ENCODE measurements at places on chromosomes 16 and 17.

GRCh38 chr17:9104370-9105041 lies 83.2 kb downstream of the NTN1 start:
- no peak for DNase-seq

DNA sequence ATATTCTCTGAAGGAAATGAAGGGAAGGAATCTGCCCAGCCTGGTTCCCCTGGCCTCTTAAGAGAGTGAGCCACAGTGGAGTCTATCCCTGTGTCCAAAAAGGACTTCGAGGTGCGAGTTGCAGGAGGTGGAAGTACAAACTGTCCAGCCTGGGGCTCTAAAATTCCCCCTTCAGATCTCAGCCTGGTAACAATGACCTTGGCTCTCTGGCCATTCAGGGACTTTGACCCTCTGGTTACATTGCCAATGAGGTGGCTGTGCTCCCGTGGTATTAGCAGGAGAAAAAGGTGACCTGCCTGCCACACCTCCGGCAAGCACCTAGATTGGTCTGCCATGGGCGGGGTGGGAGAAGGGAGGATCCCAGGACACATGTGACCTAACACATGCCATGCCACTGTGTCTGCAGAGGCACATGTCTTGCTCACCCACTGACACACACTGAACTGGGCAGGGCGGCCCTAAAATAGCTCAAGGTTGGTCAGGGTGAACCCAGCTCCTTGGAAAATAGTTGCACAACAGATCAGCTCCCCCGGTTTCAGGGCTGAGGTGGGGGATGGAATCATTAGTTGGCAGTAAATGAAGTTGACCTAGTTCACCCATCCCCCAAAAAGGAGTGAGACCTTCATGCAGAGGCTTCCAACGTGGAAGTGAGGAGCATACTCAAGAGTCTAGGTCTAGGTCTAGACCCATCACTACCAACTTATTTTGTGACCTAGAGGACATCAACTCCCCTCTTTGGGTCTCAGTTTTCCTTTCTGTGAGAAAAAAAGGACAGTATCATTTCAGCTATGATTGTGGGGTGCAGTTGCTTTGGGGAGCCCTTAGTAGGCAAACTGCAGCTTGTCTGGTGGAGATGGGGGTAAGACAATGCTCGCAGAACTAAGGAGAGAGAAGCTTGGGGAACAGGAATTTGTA lies 2.2 kb downstream of the NR1D1 start:
- DNase-seq = no peak

GRCh38 chr17:63549289-63549945 lies 860 bp upstream of the DCAF7 start:
- DNase-seq = no peak

GRCh38 chr17:57587193-57587969 lies 157.7 kb downstream of the CCDC182 start:
- no peak for DNase-seq

- no peak for DNase-seq
These were observed 6.7 kb downstream of the HAGHL start for GRCh38 chr16:733382-734207.

- no peak for DNase-seq
These were observed 80.9 kb upstream of the CBX4 start for GRCh38 chr17:79919862-79920720.

- peak; percentile 6 for DNase-seq
These were observed 66.7 kb downstream of the TANGO6 start for GRCh38 chr16:68910051-68910450.

DNA sequence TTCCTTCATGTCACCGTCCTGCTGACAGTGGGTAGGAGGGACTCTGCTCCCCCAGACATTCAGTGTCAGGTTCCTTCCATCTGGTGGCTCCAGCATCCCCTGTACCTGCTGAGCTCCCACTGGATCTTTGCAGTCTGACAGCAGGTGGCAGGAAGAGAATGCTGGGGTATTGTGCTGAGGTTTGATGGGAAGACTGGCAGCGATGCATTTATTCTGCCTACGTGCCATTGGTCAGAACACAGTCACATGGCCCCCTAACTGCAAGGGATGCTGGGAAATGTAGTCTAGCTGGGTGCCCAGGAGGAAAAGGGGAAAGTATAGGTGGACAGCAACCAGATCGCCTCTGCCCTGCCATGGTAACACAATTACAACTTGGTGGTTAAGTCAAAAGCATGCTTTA lies 44.4 kb downstream of the IRX3 start:
- DNase-seq = no peak

- DNase-seq = no peak
These were observed 37.8 kb downstream of the CACNG1 start for GRCh38 chr17:67082107-67082506.

DNA sequence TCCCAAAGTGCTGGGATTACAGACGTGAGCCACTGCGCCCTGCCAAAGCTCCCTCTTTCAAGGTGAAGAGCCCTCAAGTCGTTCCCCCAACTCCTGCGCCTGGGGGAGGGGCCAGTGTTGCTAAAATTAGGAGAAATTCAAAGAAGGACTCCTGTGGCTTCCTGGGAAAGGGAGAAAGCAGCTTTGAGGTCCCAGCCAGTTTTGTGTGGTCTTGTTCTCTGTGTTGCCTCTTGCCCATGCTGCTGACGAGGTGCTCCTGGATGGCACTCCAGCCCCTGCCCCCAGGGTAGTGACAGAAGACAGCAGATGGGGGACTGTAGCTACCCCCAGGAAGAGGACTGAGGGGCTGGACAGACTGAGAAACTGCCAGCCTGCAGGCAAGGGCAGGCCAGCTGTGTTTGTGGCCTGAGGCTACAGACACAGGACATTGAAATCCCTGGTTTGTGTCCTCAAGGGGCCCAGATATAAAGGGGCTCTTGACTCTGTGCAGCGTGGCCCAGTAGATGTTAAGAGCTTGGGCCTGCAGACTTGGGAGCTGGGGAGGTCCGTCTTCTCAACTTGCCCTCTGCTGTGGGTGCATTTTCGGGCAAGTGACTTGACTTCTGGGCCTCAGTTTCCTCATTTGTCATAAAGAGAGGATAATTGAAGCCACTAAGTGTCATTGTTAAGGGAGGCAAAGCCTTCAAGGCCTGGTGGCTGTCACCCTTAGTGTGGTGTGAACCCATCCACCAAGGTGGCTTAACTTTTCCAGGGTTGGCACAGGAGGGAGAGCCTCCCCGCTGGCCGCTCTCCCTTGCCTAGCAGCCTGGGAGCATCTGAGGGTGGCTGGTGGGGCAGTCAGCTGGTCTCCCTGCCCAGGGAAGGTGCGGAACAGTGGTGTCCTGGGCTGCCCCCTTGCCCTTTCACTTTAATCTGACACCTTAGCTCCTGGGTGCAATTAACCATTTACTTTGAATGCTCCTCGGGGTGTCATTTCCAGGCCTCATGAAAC lies 4.1 kb downstream of the UBALD2 start:
- no peak for DNase-seq

- DNase-seq = no peak
These were observed 14.7 kb upstream of the RUNDC3A start for GRCh38 chr17:44293509-44294226.

GRCh38 chr17:3665834-3666233 lies 2.5 kb downstream of the TAX1BP3 start:
- DNase-seq = peak; percentile 18

GRCh38 chr17:81015136-81015535 lies 19.8 kb upstream of the BAIAP2 start:
- DNase-seq = no peak

- no peak for DNase-seq
These were observed 32.5 kb downstream of the HOXB1 start for GRCh38 chr17:48498164-48498850.

DNA sequence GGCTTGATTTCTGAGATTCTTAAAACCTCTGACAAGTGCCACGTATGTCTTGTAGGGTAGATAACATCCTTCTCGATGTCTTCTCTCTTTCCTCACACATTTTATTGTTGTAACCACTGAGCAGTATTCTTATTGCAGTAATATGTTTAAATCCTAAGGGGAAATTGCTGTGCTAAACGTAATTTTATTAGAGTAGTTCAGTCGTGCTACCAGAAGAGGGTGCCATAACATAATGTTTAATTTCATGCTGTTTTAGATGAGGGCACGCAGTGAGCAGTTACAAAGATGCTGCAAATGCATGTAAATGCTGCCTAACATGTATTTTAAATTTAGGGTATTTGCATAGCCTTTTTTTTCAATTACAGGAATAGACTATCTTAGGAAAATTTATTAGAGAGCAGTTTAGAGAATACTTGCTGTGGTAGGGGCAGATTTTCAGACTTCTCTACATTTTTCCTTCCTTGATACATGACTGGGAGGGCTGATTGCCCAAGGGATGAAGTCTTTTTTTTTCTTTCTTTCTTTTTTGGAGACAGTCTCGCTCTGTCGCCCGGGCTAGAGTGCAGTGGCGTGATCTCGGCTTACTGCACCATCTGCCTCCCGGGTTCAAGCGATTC lies 51.7 kb downstream of the GAN start:
- DNase-seq = peak; percentile 78
